CD4-positive, alpha-beta T cell treated with Interleukin-6 at 100 ng/mL for 8 hours (primary cell): ENCODE measurements at places on chromosomes 2 and 18.

GRCh38 chr2:156021146-156022040 is 311.1 kb downstream of the NR4A2 start:
- DNase-seq: no peak

GRCh38 chr2:10552220-10552870 is 104.2 kb upstream of the ODC1 start:
- no peak for DNase-seq

- no peak for DNase-seq
Measured at GRCh38 chr2:108444941-108445840, 3.8 kb upstream of the GCC2 start.

DNA sequence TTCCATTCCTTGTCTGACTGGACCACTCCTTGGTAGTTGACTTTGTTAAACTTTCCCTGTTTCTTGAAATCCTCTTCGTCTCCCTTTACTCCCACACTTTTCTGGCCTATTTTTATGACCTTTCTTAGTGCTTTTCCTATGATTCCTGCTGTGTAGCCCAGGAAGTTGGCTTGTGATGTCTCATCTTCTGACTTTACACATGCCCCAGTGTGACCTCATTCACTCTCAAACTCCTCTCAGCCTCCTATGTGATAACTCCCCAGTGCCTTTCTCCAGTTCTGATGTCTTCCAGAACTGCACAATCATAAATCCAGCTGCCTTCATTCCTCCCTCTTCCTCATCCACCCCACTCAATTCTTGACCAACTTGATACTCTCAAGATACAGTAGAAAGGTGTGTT is 407.6 kb downstream of the TGIF1 start:
- DNase-seq: no peak

DNA sequence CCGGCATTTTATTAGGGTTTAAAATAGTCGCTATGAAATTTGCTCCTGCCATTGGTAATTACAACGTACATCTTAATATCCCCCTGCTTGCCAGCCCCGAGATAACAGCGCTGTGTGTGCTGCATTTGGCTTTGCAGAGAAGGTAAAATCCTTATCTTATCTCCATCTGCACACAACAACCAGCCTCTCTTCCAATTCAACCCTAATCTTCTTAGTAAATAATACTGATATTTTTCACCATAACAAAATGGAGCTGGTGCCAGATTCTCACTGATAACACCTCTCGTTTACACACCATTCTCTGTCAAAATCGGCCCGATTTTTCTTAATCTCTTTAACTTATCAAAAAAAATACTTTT is 61.4 kb upstream of the SIX3 start:
- DNase-seq: no peak

GRCh38 chr18:46281185-46282176 is 177.3 kb downstream of the HAUS1 start:
- peak; percentile 36 for DNase-seq

DNA sequence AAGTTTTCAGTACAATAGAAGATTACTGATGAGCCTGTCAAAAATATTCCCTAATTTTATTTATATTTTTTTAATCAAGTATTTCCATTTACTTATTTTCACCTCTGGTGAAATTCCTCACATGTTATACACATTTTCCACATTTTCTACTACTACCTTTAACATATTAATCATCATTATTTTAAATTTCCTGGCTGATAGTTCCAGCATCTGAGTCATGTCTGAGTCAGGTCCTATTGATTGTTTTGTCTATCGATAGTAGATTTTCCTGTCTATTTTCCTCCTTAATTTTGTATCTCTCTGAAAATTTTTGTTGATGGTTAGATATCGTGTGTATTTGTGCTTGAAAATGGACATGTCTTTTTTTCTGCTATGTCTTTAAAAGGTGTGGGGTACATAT is 211.8 kb upstream of the DSEL start:
- DNase-seq: no peak

- no peak for DNase-seq
Measured at GRCh38 chr2:43307046-43307445, 80.6 kb upstream of the ZFP36L2 start.

DNA sequence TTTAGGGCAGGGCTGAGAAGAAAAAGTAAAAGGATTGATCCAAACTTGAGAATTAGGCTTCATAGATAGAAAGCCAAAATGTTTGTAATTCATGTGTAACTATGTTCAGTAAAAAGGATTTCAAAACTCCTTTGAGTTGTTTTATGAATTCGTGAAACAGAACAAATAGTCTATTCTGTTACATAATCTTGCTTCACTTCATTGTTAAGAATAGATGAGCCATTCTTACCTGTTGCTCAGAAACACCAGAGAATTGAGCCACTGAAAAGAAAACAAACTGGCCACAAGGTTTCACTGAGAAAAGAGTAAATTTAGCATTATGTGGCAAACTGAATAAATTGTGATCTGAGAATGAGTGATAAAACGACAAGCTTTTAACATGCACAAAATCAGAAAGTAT is 4.5 kb upstream of the ITPRID2 start:
- no peak for DNase-seq

- no peak for DNase-seq
Measured at GRCh38 chr2:166068981-166069380, 58.8 kb downstream of the SCN1A start.

DNA sequence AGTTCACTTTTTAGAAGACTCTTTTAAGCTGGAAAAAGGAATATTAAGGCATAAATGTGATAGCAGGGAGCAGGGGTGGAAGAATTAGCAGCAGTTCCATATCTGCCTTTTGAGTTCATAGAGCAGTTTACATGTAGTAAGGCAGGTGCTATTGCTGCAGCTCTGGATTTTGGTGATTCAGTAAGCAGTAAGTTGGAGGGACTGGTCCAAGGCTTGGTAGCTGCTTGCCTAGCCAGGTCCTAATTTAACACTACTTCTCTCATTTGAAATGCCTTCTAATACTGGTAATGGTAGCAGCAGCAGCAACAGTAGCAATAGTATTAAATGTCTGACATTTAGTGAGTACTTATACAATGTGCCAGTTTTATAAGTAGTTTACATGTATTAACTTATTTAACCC is 30.0 kb downstream of the HAT1 start:
- no peak for DNase-seq

- DNase-seq: no peak
Measured at GRCh38 chr2:27902098-27902497, 11.6 kb downstream of the BABAM2 start.

DNA sequence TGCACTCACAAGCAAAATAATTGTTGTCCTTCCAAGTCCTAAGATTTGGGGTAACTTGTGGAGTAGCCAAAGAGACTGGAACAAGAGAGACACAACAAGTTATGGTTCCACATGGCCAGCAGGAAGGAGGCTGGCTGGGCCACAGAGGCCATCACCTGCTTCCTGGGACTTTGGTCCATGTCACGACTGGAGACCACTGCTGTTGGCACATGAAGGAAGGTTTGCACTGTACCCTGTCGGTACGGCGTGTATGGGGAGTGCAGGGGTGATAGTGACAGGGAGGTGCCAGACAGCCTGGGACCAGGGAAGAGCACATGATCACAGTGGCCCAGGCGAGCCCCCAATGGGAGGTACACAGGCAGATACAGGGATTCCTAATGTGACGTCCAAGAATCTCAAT is 15.5 kb downstream of the SLC66A2 start:
- no peak for DNase-seq

- DNase-seq: no peak
Measured at GRCh38 chr2:170030040-170030439, 147.9 kb upstream of the MYO3B start.

GRCh38 chr2:119301413-119301812 is 65.2 kb downstream of the C2orf76 start:
- DNase-seq: no peak

- DNase-seq: no peak
Measured at GRCh38 chr2:149587950-149588487, 444 bp upstream of the MMADHC start.

GRCh38 chr2:171309455-171310286 is 124.1 kb downstream of the METTL8 start:
- no peak for DNase-seq

DNA sequence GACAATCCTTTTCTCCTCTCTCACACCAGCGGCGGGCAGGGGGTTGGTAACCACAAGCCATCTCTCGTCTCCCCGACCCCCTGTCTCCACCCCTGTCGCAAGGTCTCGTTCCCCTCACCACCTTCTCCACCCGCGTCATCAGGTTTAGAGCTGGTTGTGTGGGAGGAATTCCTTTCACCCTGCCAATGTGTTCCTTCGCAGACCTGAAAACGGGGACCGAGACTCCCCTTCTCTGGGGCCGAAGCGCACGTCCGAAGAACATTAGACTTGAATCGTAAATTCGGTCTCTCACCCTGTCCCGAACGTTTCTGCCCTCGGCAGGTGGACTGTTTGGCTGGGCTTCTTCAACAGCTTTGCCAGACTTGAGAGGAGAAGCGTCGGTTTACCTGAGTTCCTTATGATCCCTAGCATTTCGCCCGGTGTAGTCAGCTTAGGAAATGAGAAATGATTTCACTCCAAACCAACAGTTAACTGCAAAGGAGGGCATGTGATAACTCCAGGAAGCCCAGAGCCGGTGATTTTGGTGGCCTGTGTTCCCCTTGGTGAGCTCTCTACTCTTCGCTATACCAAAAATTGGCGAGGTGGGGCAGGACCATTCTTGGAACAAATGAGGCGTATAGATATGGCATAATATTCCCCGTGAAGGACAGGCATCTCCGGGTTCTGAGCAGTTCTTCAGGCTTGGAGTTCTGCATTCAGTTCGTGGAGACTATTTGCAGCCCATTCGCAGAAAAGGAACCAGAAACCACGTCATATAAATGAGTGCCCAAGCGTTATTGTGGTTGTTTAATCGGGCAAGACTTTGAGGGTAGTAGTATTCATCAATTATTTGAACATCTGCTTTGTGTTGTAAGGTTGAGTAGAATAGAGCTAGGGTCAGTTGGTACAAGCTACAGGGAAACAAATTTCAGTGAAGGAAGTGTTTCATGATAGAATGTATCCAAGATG is 694 bp downstream of the CFAP36 start:
- peak; percentile 22 for DNase-seq

DNA sequence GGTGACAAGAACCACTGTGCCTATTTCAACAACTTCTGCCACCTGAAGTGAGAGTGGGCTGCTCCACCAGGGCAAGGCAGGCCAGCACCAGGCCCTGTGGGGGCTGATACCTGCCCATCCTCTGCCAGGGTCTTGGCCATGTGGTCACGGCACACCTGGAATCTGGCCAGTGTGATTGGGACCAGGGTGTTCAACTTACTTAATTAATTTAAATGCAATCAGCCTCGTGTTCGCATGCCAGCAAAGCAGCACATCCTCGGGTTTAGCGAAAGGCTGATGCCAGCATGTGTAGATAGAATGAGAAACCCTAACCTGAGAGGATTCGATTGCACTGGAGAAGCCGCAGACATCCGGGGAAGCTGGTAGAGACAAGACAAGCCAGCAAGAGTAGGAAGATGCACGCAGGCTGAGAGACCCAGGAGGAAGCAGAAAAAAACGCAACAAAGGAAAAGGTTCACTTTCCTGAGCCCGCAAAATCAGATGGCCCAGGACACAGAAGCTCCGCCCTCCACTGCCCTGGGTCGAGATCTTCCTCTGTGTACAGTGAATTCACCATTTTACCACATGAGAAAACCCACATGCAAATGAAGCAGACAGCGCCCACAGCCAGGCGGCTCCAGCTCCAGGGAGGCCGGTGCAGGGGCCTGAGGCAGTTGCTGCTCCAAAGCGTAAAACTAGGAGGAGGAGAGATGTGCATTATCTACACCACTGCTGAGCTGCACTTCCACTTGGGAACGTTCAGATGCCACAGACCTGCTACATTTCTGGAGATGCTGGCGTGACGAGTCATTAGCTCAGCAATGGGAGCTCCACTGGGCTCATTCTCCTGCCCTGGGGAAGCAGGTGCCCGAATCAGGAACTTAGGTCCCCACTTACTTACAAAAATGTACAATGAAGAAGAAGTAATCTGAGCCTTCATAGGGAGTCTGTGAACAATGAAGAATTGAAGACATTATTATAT is 92.1 kb downstream of the TMEM18 start:
- DNase-seq: peak; percentile 35

GRCh38 chr2:62266433-62267038 is 70.6 kb downstream of the B3GNT2 start:
- DNase-seq: no peak

GRCh38 chr18:48929212-48929612 is 21.6 kb downstream of the SMAD7 start:
- no peak for DNase-seq

GRCh38 chr2:54757500-54757899 is 34.0 kb downstream of the EML6 start:
- no peak for DNase-seq

- no peak for DNase-seq
Measured at GRCh38 chr2:226934546-226935201, 98.8 kb downstream of the RHBDD1 start.

- no peak for DNase-seq
Measured at GRCh38 chr2:240344904-240345303, 90.6 kb upstream of the GPC1 start.
